Cardiac ventricle fibroblast (primary cell): ENCODE measurements at places on chromosomes 16 and 17. TPM values are rescaled to one million over a fixed set of nuclear protein-coding genes. Genes with fewer than 3 reads are reported as not detected.

The WNT9B gene
- not detected in 2 replicates for total RNA-seq

The ALDH3A1 gene
- total RNA-seq, result 0.73 and 4.0 TPM in 2 replicates

The AIPL1 gene
- total RNA-seq, result not detected in 2 replicates

The HIGD1B gene
- not detected in 2 replicates for total RNA-seq

The TNFSF12 gene
- total RNA-seq, result 14.6 and 15.0 TPM in 2 replicates

The MYH11 gene
- 0.29 and 0.37 TPM in 2 replicates for total RNA-seq

The SLC6A2 gene
- not detected in 2 replicates for total RNA-seq

The MMP25 gene
- total RNA-seq, result not detected in 2 replicates

The RAB34 gene
- total RNA-seq, result 203 and 253 TPM in 2 replicates

The PIPOX gene
- 0.24 TPM in 1 of 2 replicates, not detected in the other for total RNA-seq

The TBX6 gene
- 0.37 TPM in 1 of 2 replicates, not detected in the other for total RNA-seq

The CCDC47 gene
- 52.9 and 72.8 TPM in 2 replicates for total RNA-seq

The ARSG gene
- total RNA-seq, result 2.6 and 3.3 TPM in 2 replicates

The HOXB5 gene
- not detected in 2 replicates for total RNA-seq

The SUZ12 gene
- 12.0 and 13.9 TPM in 2 replicates for total RNA-seq

The NPTX1 gene
- under 0.01 TPM in 1 of 2 replicates, not detected in the other for total RNA-seq

The TBC1D3K gene
- total RNA-seq, result not detected in 2 replicates

The KRT33A gene
- total RNA-seq, result not detected in 2 replicates
